Activated gamma-delta T cell (primary cell): ENCODE measurements at places on chromosomes 1 and 21.
A peak's percentile ranks its signal among the peaks of the same experiment; 100 is the strongest.

- DNase-seq: no peak
Measured at GRCh38 chr1:53066488-53066887, 4.5 kb downstream of the PODN start.

DNA sequence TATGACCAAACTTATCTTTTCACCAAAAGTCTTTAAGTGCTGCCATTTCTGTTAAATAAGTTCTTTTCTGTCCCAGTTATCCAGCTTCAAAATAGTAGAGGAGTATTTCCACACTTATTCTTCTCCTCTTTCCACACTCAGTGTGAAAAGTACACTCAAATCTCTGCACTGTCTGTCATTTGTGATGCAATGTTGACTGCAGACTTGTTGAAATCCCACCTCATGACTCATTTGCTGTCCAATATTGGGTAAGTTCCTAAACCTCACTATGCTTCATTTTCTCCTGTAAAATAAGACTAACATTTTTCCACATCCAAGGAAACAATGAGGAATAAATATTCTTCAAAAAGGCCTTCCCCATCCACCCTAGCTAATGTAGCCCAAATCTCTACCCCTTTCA is 17.5 kb downstream of the LRRIQ3 start:
- no peak for DNase-seq

DNA sequence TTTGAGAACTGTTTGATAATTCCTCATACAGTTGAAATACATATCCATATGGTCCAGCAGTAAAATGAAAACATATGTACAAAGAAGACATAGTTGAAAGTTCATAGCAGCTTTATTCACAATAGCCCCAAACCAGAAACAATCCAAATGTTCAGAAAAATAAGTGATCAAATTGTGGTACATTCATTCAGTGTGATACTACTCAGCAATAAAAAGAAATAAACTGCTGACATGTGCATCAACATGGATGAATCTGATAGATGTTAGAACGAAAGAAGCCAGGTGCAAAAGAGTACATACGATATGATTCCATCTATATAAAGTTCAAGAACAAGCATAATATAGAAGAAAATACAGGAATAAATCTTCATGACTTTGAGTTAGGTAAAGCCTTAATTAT is 77.2 kb downstream of the EVI5 start:
- no peak for DNase-seq

- DNase-seq: no peak
Measured at GRCh38 chr1:187634940-187635339, 806.2 kb downstream of the PLA2G4A start.

DNA sequence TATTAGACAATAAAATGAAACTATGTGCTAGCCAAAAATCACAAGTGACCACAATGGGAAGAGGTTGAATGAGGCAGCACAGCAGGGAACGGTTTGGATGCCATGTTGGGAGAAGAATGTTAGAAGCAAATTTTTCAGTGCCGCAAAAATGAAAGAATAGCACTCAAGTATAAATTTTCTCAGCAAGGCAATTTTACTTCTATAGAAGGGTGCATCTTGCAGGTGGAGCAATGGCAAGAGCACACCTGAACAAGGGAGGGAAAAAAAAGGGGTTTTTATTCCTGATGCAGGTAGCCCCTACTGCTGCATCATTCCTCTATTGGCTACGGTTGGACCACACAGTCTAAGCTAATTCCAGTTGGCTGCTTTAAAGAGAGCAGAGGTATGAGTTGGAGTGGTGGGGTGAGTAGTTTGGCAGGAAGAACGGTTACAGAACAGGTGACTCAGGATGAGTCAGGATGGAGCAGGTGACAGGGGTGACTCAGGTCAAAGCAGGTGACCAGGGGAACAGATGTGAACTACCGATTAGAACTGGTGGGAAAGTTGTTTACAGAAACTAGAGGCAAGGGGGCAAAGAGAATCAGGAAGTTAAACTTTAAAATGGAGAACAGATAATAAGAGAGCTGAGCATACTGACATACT is 301.1 kb upstream of the NRIP1 start:
- DNase-seq: no peak

- DNase-seq: no peak
Measured at GRCh38 chr1:65791396-65791795, 1.3 kb upstream of the PDE4B start.

GRCh38 chr1:18957136-18957521 is 653 bp upstream of the IFFO2 start:
- no peak for DNase-seq

GRCh38 chr1:18681423-18681835 is 50.8 kb downstream of the PAX7 start:
- no peak for DNase-seq

GRCh38 chr21:34243562-34243961 is 120.2 kb upstream of the KCNE2 start:
- no peak for DNase-seq

DNA sequence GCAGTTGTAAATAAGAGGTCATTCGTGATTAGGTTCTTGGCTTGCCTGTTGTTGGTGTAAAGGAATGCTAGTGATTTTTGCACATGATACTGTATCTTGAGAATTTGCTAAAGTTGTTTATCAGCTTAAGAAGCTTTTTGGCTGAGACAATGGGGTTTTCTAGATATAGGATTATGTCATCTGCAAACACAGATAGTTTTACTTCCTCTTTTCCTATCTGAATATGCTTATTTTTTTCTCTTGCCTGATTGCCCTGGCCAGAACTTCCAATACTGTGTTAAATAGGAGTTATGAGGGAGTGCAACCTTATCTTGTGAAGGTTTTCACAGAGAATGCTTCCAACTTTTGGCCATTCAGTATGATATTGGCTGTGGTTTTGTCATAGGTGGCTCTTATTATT is 576.1 kb upstream of the RGS18 start:
- no peak for DNase-seq

DNA sequence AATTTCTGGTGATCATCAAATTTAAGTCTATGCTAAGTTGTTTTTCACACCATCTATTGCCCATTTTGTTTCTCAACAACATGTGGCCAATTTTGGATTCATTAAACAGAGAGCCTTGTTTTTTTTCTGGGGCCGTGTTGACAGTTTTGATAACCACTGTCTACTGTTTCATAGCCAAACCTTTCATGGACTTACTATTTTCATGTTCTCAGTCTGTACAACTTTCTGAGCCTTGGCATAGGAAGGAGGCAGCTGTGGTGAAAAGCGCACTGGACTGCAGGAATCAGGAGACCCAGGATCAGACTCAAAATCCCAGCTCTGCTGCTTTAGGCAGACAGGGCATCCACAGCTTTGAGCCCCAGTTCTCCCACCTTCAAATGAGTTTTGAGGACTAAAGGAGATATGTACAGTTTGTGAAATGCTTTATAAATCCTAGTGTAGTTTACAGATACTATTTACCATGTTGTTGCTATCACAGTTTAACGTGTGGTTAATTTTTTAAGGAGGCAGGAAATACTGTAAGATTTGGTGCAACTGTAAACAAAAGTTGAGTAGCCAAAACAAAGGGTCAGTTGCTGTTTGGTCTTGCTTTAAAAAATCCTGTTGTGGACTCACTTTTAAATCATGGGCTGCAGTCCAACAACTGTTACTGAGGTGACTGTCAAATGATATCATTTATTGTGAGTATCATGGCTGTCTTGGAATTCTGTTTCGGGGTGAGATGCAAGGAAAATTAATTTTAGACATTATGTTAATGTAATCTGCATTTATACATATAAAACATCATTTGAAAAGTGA is 2.9 kb downstream of the MACO1 start:
- no peak for DNase-seq

DNA sequence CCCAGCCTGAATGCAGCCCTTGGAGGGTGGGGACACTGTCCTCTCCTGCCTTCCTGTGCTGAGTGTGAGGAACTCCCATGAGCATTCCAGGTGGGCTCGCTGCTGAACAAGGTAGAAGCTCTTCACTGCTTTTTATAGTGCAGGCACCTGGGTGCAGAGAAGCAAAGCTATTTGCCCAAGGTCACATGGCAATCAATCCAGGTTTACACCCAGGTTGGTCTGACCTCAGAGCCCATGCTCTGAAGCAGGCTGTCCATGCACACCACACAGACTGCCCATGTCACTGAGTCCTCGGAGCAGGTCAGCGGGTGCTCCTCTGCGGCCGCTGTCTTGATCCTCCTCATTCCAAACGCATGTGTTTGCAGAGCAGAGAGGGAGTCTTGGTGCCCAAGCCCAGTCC is 323.4 kb upstream of the VAMP3 start:
- DNase-seq: no peak

GRCh38 chr1:29890201-29890959 is 654.1 kb downstream of the PTPRU start:
- no peak for DNase-seq

DNA sequence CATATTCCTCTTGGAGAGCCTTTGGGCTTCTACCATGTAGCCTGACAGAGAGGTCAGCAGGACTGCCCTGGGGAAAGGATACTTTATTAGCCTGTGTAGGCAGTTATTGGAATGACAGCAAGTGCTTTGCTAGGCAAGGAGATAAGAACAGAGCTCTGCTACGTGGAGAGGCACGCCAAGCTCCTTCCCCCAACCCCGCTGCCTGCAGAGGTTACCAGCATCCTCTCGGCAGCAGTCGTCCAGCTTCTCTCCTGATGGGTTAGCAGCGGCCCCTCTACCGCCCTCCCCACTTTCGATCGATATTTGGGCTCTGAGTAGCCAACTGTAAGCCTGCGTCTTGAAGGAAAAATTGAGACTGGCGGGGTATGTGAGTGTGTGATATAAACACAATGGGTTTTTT is 122.3 kb downstream of the DHRS3 start:
- DNase-seq: no peak

DNA sequence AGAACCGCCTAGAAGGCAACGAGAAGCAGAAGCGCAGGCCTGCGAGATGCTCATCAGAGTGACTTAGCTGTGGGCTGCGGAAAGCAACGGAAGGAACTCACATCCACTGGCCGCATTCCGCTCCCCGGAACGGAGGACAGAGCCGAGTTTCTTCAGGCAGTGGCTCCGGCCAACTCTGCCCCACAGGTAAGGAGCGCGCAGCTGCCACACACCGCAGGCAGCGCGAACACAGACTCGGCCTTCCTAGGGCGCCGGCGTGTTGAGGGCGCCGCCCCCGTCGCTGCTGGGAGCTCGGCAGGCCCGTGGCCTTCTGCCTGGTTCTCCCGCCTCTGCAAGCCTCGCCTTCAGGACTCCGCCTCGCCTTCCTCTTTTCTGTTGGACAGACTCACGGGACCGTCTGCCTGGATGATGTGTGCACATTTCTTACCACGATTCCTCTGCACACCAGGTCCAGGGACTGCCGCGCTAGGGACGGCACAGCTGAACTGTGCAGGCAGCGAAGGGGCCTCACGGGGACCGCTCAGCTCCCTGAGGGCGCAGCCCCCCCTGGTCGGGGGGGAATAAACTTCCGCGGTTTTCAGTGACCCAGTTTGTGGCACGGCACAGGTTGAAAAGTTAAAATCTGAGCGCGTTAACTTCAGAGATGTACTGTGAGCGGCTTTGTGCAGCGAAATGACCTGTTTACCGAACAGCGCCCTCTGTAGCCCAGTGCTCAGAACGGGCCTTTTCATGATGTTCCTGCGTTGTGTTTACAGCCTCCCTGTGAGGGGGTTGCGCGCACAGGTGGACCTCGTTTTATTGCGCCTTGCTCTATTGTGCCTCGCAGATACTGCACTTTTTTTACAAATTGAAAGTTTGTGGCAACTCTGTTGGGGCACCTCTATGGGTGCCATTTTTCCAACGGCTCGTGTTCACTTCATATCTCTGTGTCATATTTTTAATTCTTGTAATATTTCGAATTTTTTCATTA is 15.8 kb downstream of the TCP10L start:
- peak; percentile 50 for DNase-seq

DNA sequence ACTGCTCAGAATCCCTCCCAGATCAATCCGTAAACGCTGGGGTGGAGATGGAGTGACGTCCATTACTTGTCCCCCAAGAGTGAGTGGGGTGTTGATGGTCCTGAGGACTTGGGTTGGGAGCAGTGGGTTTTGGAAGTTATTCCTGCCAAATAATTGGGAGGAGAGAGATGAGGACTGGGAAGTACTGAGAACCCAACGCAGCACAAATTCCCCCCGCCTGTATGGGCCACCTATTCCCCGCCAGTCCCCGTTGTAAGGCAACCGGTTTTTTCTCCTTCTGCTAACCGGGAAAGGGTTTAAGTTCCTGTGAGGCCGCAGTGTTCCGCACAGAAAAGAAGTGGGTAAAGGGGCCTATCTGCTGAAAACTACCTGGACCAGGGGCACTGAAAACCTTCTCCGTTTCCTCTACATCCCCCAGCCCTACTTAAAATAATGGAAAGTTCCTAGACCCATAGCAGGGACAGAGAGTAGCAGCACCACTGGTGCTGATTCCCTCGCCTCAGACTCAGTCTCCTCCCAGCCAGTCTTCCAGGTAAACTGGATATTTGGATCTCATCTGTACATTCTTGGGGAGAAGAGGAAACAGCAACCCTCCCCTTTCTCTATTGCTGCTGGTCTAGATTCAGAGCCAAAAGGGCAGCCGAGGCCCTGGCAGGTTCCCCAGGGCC is 738 bp downstream of the LURAP1 start:
- DNase-seq: no peak

DNA sequence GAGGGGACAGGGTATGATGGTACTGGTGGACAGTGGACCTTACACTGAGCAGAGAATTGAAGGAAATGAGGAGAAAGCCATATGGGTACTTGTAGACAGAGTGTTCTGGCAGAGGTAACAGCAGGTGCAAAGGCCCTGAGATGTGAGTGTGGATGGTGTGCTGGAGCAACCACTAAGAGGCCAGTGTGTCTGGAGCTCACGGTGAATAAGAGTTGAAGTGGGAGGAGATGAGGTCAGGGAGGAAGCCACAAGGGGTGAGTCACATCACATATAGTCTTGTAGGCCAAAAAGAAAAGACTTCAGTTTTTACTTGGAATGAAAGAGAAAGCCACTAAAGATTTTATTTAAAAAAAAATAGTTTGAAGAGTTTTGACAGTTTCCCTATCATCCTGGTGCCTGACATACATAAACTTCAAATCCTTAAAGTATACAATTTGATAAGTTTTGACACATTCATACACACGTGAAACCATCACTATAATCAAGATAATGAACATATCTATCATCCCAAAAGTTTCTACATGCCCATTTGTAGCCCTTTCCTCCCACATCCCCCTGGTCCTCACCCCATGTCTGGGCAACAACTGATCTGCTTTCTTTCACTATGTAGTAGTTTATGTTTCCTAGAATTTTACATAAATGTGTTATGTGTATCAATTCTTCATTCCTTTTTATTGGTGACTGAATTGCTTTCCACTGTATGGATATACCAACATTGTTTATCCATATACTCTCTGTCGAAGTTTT is 148.4 kb downstream of the GPATCH2 start:
- no peak for DNase-seq
